ENCODE measurements at places on chromosomes 11 and 22.

- DNase-seq, result no peak
These were observed 84.8 kb downstream of the SNX19 start for GRCh38 chr11:130831506-130831905.

- DNase-seq, result no peak
These were observed 742.5 kb downstream of the ETS1 start for GRCh38 chr11:127844876-127845275.

GRCh38 chr11:10941414-10941813 lies 83.6 kb upstream of the ZBED5 start:
- no peak for DNase-seq

- no peak for DNase-seq
These were observed 353.1 kb downstream of the METTL15 start for GRCh38 chr11:28461338-28461737.

- no peak for DNase-seq
These were observed 93.9 kb downstream of the TRMU start for GRCh38 chr22:46429325-46429853.

DNA sequence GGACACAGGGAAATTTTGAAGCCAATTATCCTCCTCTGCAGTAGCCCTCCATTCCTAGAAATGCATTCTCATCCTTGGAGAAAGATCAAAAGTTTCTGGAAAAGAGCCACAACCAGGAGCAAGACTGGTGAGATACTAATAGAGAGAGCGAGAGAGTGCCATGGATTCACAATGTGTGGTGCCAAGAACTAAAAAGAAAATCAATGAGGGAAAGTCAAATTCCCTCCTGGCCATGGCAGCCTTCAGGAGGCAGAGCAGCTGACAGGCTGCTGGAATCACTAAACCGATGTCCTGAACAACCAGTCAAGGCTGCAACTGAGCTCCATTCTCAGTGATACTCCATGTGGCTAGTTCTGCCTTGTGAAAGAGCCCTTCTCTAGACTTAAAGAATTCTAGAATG lies 561.0 kb downstream of the SOX6 start:
- DNase-seq, result no peak

- DNase-seq, result no peak
These were observed 26.4 kb downstream of the MB start for GRCh38 chr22:35590634-35591295.

DNA sequence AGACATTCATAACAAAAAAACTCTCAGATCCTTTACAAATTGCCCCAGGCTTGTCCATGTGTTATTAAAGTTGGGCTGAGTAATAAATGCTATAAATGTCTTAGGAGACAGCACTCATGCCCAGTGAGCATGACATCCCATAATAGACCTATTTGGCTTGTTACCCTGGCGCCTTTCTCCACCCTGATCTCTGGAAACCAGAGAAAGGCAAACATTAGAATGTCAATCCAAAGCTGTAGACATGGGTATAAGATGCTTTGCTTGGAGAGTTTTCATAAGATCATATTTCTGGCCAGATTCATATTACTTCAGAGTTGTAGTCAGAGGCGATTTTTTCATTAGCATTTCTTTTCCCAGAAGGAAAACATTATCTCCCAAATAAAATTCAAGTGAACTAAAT lies 161.3 kb upstream of the UBASH3B start:
- DNase-seq, result no peak

GRCh38 chr11:101003468-101003867 lies 126.1 kb downstream of the PGR start:
- no peak for DNase-seq

DNA sequence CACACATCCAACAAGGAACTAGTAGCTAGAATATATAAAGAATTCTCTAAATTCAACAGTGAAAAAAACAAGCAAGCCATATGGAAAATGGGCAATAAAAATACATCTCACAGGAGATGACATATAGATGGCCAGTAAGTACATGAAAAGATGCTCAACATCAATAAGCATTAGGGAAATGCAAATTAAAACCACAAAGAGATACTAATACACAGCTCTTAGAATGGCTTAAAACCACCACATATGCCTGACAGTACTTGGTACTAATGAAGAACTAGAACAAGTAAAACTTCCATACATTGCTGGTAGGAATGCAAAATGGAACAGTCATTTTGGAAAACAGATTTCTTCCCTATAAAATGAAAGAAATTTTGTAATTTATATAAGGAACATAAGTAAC lies 71.6 kb upstream of the GAB2 start:
- no peak for DNase-seq

- DNase-seq, result no peak
These were observed 35.0 kb downstream of the TPST2 start for GRCh38 chr22:26554956-26555355.

DNA sequence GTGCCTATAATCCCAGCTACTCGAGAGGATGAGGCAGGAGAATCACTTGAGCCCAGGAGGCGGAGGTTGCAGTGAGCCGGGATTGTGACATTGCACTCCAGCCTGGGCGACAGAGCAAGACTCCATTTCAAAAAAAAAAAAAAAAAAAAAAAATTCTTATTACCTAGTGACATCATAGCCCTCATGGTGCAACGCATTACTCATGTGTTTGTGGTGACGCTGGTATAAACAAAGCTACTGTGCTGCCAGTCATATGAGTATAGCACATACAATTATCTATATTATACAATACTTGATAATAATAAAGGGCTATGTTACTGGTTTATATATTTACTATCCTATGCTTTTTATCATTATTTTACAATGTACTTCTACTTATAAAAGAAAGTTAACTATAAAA lies 41.2 kb downstream of the OR2AT4 start:
- no peak for DNase-seq

DNA sequence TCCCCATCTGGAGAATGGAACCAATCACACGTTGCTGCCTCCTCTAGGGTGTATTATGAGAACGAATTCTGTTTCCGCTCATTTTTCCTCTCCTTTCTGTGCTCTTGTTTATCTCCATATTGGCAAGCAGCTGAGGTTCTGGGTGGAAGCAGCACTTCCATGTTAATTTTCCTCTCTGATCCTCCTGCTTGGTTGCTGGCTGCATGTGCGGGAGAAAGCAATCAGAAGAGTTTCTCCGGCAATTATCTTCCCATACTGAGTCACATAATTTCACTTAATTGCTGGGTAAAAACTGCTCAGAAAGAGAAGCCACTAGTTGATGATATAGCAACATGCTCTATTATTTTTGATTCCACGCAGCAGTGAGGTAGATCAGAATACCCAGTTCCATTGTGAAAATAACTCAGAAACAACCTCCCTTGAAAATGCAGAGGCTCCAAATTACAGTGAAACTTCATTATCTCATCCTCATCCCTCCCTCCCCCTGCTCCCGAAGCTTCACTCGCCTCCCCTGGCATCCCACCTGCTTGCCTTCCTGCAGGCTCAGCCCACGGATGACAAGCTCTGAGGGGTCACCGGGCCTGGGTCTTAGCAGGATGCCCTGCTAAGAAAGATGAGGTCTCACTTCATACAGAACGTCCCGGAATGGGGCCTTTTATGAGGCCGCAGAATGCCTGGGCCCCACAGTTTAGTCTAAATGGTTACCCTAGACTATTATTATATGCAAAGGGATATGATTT lies 20.4 kb downstream of the FXYD6 start:
- no peak for DNase-seq

DNA sequence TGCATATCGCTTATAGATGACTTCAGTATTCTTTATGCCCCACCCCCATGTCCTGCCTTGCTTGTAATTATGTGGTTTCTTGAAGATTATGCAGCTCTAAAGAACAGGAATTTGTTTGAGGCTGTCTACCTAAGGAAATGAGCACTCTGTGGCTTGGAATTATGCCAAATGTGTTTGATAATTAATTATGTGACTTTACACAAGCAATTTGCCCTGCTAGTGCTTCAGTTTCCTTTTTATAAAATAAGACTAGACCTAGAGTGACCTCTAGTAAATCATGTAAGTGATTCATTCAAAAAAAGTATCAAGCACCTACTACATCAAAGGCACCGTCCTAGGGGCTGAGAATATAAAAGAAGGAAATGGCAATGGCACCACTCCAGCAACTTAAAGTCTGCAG lies 491.5 kb upstream of the KIRREL3 start:
- DNase-seq, result no peak

DNA sequence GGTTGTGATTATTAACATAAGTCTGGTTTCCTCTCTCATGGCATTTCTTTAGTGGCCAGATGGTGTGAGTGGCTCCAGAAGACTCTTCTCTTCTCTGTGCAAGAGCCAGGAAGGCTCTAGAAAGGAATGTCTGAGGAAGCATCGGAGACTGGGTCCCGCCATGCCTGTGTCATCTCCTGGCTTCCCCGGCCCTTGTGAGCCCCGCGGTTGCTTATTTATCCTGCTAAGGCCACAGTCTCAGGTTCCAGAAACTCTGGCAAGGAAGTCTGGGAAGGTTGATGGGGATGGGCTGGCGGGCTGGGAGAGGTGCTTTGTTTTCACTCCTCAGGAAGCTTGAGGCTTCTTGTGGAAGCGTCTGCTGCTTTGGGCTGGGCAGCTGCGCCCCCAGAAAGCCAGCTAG lies 18.9 kb downstream of the BCR start:
- no peak for DNase-seq

GRCh38 chr11:17014321-17014832 lies at the start of gene PLEKHA7:
TSS of gene PLEKHA7 (minus strand) at chr11:17014414. CDS start at chr11:17014401, 13 bp downstream.
- no peak for DNase-seq

DNA sequence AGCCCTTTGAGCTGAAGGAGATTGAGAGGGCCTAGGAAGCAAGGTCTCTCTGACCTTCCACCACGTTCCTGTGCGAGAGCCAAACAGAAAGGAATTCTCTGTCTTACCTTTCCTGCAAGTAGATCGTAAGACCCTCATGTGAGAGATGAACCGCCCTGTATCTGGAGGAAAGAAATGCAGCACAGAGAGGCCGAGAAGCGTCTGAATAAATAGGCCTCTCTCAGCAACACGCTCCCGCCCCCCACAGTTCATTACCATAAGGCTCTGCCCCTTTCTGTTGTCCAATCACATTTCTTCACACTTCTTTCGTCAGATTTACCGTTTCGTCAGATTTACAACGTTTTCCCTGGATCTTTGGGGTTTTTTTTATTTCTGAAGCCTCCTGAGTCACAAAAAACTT lies 90.3 kb downstream of the BLID start:
- no peak for DNase-seq

DNA sequence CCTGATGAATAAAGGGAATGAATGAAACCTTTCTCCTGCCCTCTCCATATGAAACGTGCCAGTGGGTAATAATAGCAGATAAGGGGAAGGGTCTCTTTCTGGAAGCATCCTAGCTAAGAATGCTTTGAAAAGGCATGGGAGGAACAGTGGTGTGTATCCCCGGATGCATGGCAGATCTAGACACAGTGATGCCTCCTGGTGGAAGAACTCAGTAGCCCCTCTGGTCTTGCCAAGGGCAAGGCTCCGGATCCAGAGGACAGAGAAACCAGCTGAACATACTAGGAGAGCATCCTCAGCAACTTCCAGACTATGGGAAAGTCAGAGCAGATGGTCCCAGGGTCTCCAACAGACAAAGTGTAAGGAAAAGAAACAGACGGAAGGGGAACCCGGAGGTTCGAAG lies 6.4 kb downstream of the BAIAP2L2 start:
- DNase-seq, result no peak

- DNase-seq, result no peak
These were observed 20.1 kb upstream of the SIK2 start for GRCh38 chr11:111582163-111582562.

DNA sequence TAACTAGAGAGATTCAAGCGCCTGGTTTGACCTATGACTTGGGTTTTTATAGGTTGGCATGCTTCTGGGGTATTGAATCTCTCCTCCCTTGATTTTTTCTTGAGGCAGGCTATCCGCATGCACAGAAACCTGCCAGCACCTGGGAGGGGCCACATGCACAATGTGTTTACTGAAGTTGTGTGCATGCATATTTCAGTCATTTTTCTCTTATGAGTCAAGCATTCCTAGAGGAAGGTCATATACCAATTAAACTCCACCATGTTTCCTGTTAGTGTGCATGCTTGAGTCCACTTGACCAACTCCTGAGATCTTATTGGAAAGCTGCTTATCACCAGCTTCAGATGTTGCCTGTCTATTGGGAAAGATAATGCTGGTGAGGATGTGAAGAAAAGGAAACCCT lies 1718.4 kb downstream of the LRRC4C start:
- DNase-seq, result no peak

DNA sequence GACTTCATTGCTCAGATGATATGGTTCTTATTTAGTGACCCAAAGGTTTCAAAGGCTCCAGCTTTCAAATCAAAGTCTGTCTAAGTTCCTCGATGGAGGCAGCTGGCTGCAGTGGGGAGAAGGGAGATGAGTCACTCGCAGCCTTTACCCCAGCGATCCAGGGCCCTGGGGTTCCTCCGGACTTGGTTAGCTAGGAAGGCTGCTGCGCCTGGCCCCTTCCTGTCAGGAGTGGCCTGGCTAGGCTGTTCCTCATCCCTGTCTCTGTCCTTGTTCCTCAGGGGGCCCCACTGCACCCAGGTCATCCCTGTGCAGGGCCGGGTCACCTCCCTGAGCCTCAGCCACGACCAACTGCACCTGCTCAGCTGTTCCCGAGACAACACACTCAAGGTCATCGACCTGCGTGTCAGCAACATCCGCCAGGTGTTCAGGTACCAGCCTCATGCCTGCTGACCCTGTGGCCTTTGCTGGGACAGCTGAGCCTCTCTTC lies 13.9 kb downstream of the ATG16L2 start:
- no peak for DNase-seq

DNA sequence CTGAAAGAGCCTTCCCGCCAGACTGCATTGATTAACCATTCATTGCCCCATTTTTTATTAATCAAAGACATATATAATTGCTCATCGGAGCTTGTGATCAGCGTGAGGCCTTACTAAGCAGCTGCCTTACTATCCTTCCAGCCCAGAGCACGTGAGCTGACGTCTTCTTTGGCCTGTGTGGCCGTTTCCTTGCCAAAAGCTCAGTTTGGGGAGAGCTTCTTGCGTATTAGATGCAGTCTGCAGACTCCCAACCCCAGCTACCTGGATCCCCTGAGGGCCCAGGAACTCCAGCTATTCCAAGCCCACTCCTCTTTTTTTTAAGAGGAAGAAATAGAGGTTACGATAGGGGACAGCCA lies 784 bp upstream of the SLC43A3 start:
- DNase-seq, result no peak

- DNase-seq, result no peak
These were observed 39.6 kb upstream of the RDX start for GRCh38 chr11:110336054-110336453.

DNA sequence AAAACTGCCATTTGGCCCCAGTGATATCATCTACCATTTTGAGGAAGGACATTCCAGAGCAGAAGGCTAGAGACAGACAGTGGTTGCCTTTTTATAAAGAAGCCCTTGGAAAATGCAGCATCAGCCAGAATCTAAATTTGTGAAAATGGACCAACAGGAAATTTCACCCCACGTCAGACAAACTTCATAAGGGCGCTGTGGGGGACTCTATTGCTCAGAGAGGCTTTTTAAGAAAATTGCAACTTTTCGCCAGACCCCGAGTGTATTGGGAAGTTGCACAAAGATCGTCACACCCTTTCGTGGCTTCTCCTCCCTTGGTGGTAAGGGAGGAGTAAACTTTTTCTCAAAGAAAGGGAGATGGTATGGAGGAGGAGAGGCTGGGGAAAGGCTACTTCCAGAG lies 12.3 kb upstream of the ALX4 start:
- no peak for DNase-seq

Measured in non-pigmented ciliary epithelial cell (primary cell).